ENCODE measurements at places on chromosomes 16 and 17.
A peak's percentile ranks its signal among the peaks of the same experiment; 100 is the strongest.

DNA sequence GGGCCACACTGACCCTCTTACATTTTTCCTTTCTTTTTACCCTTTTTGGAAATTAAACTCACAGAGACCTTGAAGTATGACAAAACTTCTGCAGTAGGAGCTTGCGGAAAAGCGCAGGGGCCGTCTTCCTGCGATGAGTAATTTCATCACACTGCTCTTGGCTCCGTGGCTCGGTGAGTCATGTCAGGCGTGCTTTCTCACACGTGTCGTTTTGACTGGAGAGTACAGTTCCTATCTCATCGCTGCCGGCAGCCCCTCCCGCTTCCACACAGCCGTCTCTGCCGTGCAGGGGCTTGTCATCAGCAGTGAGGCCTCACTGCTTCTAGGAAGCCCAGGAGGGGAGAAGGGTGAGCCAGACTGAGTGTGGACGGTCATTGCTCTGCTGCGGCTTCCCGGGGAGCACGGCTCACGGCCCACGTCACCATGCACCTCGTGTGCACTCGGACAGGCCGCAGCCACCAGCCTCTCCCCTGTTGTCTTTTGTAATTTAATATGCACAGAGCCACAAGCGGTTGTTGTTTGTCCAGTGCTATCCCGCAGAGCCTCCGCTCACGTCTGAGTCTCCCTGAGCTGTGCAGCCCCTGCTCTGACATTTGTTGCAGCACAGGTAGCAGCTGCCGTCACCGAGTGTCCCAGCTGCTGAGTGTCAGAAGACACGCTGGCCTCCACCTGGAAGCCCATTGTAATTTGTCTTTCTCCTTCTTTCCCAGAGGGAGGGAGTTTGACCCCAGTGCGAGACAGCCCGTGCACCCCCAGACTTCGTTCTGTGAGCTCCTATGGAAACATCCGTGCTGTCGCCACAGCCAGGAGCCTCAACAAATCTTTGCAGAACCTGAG, 99.4 kb upstream of the CHMP6 start:
- peak; percentile 99 for DNase-seq

DNA sequence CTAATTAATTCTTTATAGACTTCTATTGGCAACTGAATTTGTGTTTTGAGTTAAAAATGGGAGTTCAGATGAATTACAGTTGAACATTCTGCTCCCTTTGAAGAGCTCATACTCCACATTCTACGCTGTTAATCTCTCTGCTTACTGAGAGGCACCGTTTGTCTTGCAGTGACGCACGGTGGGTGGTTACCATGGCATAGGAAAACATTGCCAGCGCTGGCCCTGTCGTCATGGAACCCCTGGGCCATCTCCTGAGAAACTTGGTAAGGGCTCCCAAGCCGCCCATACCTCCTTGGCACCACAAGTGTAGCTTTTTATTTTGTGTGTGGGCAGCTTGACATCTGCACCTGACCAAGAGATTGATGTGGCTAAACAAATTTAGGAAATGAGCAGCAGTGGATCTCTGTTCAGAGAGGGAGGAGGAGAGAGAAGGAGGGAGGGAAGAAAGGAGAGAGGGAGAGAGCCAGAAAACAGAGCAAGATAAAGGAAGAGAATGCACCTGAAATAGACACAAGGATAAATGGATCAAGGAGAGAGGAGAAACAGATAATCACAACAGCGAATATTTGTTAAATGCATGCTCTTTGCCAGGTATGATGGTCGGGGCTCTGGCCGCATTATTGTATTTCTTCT, 398.5 kb downstream of the HAPSTR1 start:
- no peak for DNase-seq

GRCh38 chr16:65746941-65747340, 619.5 kb upstream of the CDH5 start:
- DNase-seq, result no peak

DNA sequence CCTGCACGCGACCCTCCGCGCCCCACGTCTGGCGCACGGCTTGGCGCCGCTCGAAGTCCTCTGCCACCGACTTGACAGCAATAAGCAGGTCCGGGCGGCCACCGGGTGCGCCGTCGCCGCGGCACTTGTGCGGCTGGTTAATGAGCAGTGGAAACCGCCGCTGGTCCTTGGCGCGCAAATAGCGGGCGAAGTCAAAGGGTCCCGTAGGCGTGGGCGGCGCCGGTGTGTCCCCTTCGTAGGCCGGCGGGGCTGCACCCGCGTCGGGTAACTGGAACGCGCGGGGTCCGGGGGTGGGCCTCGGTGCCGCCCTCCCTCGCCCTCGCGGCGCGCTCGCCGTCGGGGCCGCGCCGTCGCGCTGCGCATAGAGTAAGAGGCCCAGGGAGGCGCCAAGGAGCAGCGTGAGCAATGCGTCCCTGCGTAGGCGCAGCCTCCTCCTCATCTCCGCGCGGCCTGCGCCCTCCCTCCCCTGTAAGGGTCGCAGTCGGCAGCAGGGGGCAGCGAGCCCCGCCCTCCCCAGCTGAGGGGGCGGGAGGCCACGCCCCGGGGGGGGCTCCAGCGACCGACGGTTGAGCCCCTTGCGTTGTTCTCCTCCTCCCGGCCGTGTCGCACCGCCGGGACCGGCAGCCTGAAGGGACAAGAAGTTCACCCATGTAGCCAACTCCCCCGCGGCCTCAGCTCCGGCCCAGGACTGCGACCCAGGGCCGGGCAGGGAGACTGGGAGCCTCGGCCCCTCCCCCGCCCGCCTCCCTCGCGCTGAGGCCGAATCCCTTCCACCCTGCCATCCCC, 558 bp downstream of the B3GNT9 start:
- DNase-seq, result peak; percentile 37

DNA sequence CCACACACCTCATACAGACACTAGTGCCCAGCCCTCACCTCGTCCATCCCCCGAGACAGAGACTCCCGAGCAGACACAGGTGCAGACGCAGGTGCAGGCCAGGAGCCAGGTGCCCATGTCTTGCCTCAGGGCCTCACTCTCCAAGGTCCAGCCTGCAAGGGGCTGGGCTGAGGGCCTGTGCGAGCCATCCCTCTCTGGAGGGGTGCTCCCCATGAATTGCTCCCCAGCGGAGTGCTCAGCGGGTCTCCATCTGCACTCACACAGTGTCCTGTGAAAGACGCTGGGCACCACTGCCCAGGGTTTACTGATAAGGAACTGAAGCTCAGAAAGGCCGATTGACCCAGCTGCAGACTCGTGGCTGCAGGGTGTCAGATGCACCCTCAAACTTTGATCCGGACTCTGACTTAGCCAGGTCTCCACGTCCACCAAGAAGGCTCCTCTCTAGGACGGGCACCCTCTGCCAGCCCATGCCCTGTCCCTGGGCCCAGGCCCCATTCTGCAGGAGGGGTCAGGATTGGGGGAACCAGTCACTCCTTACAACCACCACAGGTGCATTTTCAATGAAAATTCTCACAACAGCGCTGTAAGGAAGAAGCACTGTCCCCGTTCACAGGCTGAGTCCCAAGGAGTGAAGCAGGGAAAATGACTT, 16.9 kb downstream of the POLR3K start:
- DNase-seq, result no peak

DNA sequence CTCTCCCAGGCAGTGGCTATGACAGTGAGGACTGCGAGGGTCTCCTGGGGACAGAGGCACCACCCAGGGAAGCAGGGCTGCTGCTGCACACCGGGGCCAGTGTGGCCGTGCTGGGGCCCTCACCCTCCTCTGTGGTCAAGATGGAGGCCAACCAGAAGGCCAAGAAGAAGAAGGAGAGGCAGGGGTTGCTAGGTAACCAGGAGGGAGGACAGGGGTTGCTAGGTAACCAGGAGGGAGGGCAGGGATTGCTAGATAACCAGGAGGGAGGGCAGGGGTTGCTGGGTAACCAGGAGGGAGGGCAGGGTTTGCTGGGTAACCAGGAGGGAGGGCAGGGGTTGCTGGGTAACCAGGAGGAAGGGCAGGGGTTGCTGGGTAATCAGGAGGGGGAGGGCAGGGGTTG, 55.2 kb downstream of the ACTG1 start:
- DNase-seq, result no peak

DNA sequence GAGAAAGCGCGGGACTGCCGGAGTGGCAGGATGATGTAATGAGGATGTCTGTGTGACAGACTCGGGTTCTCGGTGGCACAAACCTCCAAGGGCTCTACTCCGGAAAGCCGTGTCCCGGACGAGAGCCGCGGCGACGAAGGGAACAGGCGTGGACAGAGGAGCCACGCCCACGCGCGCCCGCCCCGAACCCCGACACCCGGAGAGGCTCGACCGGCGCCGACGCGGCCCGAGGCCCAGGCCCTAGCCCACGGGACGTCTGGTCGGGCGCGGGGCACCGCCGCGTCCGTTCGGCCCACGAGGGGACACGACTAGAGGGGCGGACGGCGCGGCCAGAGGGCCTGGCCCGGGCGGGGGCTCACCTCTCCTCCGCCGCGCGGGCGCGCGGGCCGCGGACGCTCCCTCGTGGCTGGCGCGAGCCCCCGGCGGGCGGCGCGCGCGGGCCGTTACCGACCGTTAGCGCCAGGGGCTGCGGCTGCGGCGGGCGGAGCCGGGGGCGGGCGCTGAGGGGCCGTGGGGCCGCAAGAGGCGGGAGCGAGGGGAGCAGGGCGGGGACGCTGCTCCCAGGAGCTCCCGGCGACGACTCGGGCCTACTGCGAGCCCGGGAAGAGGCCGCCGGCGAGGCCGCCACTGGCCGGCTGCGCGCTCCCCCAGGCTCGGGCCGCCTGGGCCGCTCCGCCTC, 2.1 kb upstream of the IRX5 start:
- no peak for DNase-seq
